Stimulated activated CD8-positive, alpha-beta memory T cell treated with anti-CD3 and anti-CD28 coated beads, Interleukin-15, amount 100 ng/mL, for 4 hours (primary cell): ENCODE measurements at places on chromosomes 1 and 21.

DNA sequence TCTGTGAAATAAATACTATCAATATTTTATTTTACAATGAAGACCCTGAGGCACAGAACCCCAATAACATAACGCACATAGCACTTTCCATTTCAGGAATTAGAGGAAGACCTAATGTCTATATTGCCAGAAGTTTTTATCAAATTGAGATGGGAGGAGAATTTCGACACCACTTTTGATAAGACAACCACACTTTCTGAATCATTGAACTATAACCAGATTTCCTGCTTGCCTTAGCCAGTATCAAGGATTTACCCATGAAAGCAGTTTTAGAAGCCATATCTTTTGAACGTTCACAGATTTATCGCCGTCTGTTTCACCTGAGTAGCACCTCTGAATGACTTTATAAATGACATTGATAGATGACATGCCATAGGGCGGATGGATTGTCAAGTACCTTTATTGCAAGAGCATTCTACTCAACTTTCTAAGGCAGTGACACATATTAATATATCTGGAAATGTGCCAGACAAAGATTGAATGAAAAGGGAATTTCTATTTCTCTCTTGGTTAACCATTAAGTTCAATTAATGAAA is 768.4 kb downstream of the LTN1 start:
- DNase-seq = no peak

- no peak for DNase-seq
Observed at GRCh38 chr1:164515231-164515630, 43.8 kb upstream of the PBX1 start.

- no peak for DNase-seq
Observed at GRCh38 chr1:246579818-246580217, 13.6 kb downstream of the CNST start.

GRCh38 chr21:46666941-46667740 is 31.7 kb downstream of the PRMT2 start:
- DNase-seq = no peak

DNA sequence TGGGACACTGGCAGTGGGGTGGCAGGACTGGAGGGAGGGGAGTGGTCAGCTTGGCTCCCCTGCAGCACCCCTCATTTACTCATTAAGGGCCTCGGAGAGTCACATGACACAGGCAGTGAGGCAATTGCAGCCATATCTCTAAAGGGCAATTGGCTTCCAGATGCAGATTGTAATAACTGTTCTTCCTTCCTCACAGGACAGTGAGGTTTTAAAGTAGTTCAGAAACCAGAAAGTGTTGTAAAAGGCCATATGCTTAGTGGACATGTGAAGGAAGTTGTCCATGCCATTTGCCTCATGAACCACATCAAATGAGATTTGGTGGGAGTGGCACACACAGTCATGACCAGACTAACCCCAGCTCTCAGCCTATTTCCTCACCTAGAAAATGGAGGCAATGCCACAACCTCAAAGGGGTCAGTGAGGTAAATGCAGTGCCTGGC is 11.1 kb downstream of the MTX1 start:
- no peak for DNase-seq

GRCh38 chr1:32372149-32372756 is 9.9 kb downstream of the TSSK3 start:
- DNase-seq = no peak

GRCh38 chr1:223811634-223812101 is 34.1 kb downstream of the TP53BP2 start:
- DNase-seq = no peak

GRCh38 chr1:171909711-171910110 is 68.4 kb downstream of the DNM3 start:
- no peak for DNase-seq

DNA sequence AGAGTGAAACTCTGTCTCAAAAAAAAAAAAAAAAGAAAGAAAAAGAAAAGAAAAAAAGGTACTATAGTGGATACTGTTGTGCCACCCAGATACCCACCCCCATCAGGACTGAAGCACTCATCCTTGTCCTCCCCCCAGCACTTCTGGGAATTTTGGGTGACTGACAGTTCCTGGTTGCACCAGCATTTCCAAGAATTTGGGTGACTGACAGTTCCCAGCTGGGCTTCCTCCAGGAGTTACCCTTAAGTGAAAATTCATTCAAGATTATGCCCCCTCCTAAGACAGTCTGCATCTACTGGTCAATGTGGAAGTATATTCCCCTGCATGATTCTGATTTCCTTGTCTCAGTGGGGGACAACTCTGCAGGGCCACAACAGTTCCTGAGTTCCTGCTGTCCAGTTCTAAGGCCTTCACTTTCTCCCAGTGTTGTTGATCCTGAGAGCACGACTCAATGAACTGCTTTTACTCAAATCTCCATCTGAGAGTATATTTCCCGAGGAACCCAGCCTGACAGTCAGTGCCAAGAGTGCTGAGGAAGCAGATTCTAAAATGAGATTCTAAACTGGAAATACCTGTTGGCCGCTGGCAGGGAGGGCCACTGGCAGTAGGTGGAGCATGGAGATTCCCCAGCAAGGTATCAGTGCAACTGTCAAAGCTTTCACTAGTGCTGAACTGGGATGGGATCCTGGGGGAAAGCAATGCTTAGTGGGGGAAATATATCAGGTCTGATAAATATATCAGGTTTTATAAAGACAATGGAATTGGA is 18.5 kb downstream of the RIIAD1 start:
- no peak for DNase-seq

GRCh38 chr1:229119876-229120275 is 151.0 kb upstream of the RAB4A start:
- DNase-seq = no peak

DNA sequence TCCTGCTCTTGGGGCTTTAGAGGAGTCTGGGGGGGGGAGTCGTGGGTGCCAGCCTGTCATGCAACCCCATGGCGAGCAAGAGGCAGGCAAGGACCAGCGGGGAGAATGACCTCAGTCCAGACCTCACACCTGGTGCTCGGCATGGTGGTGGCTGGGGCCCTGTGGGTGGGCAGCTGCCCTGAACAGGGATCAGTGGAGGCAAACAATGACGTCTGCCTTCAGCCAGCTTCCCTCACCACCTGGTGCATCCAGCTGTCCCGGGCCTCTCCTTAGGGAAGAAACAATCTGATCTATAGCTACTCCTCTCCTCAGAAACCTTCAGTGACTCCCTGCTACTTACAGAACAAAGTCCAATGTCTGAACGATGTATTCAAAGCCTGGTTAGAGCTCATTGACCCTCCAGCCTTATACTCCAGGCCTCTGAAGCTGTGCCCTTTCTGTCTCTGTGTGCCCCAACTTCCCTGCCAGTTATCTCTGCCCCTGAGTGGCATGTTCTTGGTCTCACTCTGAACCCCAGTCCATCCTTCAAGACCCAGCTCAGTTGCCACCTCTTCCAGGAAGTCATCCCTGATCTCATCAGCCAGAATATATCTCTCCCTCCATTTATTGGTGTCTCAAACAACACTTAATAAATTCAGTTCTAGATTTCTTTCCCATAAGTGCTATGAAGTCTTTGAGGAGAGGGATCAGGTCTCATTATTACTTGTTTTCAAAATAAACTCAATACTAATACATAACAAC is 6.6 kb downstream of the PADI2 start:
- no peak for DNase-seq

DNA sequence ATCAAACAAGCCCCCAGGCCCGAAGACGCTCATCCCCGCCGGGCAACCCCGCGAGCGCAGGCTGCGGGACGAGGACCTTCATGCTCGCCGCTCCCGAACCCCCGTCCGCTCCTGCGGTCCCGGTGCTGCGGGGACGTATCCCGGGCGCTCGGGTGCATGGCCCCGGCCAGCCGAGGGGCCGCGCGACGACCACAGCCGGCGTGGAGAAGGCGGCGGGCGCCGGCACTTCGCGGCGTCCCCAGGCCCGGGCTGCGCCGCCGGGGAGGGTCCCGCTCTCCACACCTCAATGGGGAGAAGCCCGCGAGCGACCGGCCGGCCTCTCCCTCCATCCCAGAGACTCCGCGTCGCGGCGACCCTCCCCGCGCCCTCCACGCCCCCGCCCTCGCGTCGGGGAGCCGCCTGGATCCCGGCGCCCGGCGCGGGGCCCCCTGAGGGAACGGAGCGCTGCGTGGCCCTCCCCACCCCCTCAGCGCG is 401 bp downstream of the ERRFI1 start:
- no peak for DNase-seq

GRCh38 chr1:112850034-112850757 is 105.8 kb downstream of the SLC16A1 start:
- DNase-seq = no peak

DNA sequence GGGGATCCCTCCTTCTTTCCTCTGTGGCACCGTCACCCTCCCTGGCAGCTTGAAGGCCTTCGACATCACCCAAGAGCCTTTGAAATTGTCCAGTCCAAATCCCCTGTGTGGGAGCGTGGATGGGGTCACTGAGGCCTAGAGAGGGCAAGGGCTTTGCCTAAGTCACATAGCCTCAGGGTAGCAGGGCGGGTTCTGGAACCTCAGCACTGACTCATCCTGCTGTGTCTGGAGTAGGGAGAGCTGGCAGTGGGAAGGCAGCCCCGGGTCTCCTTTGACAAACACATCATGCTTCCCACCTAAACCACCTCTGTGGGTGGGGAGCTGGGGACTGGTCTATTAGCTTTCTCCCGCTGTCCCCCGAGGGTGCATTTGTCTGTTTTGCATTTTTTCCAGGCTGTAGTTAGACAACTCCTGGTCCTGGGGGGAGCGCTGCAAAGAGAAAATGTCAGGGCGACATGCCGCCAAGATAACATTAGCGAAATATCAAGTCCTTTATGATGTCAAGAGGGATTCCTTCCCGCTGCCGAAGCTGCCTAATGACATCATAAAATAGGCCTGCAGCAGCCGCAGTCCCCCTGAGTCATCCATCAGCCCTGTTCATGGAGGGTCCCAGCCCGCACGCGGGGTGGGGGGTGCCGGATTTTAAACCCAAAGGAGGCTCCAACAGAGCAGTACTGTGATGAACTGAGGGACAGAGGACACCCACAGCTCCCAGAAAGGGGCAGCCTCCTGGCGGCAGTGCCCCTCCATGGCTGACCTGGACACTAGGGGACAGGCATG is 77.0 kb upstream of the POU3F1 start:
- no peak for DNase-seq

DNA sequence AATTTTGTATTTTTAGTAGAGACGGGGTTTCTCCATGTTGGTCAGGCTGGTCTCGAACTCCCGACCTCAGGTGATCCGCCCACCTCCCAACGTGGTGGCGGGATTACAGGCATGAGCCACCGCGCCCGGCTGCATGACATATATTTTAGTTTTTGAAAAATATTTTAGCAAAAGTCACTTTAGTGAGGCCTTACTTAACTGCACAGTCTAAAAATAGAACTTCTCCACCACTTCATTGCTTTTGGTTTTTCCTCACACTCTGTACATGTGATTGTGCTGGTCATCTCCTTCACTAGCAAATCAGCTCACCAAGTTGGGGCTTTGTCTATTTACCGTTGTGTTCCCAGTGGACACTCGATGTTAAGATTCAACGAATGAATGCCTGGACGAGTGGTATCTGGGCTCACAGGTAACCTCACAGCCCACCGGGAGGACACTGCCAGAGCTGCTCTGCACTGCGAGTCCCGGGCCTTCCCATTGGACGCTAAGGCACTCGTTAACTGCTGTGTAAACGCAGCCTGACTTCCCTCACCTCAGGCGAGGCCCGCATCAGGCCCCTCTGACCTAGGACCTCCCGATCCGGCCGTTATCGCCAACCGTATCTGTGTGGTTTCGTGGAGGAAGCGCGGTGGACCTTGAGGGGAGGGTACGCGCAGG is 14.0 kb upstream of the ZNF692 start:
- no peak for DNase-seq

- DNase-seq = no peak
Observed at GRCh38 chr1:167294528-167294927, 73.8 kb downstream of the POU2F1 start.

DNA sequence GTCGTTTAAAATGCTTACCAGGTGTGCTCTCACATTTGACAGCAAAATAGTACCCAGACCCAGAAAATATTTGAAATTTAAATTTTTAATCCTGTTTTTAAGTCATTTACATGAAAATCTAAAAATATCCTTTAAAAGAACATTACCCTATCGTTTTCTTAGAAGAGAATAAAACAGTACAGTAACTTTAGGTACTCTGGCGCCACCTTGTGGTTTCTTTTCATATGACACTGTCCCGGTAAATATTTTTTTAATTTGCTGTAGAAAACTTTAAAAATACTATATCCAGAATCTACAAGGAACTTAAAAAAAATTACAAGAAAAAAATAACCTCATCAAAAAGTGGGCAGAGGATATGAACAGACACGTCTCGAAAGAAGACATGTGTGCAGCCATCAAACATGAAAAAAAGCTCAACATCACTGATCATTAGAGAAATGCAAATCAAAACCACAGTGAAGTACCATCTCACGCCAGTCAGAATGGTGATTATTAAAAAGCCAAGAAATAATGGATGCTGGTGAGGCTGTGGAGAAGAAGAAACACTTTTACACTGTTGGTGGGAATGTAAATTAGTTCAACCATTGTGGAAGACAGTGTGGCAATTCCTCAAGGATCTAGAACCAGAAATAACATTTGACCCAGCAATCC is 129.2 kb downstream of the RGS21 start:
- no peak for DNase-seq

- no peak for DNase-seq
Observed at GRCh38 chr1:74420467-74420866, 91.9 kb downstream of the LRRC53 start.

GRCh38 chr1:20903437-20903836 is 116.3 kb upstream of the HP1BP3 start:
- DNase-seq = no peak

- DNase-seq = no peak
Observed at GRCh38 chr1:81998165-81998564, 197.4 kb downstream of the ADGRL2 start.

DNA sequence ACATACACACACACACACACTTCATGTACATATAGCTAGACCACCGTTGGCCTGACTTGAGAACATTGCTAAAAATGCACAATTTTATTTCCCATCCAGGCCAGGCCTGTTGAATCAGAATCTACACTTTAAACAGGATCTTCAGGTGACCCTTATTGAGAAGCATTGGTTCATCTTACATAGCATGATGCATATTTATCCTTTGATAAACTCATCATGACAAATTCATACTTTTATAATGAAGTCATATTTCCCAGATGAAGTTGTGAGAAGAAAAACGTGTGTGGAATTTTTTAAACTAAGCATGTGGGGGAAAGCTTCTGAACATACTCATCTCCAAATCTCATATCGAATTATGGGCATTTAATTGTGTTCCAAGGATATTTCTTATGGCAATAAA is 877.7 kb downstream of the MRPL39 start:
- no peak for DNase-seq
